Stimulated activated CD8-positive, alpha-beta memory T cell treated with anti-CD3 and anti-CD28 coated beads, Interleukin-4, amount 100 ng/mL, for 1 hour (primary cell): ENCODE measurements at places on chromosomes 13 and 19.

GRCh38 chr13:109412283-109412901 is 374.0 kb downstream of the IRS2 start:
- DNase-seq, result no peak

DNA sequence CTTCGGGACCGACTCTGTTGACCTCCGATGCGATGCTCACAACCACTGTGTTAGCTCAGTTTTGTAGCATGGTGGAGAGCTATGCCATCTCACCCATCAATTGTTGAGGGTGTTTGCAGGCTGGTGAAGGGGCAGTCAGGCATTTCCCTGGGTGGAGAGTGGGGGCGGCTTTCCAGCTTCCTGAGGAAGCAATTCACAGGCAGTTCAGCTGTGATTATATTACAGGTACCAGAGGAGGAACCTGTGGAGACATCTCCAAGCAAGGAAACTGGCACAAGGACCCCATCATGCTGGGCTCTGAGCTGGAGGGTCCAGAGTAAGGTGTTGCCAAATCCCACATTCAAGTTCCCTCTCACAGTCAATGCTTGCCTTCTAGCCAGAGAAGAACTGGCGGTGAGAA is 166.0 kb upstream of the ZNF536 start:
- DNase-seq, result no peak

- no peak for DNase-seq
Measured at GRCh38 chr19:12641456-12641855, 25.1 kb downstream of the MAN2B1 start.

DNA sequence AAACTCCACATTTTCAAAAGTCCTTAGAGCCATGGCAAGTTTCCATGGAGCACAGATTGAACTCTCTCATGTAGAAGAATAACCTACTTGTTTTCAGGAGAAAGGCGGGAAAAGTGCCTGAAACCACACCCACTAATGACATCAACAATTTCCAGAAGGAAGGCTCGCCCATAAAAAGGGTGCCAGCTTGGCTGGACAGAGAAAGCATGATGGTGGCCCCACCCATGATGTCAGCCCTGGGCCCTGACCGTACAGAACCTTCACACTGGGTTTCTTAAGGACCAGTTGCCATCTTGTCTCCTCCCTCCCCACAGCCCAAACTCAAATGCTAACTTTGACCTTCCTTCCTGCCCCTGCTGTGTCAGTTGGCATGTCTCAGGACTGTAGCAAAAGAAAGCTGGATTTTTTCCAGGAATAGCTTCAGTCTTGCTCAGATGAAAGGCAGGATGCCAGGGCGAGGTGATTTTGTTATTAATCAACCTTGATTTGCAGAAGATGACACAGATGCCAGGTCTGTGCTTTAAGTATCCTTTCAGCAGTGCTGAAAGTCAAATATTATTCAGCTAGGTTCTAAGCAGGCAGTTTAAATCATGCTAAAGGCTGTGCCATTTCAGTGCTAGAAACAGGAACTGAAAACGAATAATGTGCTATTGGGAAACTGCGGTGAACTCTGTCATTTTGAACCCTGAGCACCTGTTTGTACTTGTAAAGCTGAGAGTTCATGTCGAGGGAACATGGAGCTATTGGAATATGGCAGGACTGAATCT is 89.5 kb upstream of the RFC3 start:
- no peak for DNase-seq

DNA sequence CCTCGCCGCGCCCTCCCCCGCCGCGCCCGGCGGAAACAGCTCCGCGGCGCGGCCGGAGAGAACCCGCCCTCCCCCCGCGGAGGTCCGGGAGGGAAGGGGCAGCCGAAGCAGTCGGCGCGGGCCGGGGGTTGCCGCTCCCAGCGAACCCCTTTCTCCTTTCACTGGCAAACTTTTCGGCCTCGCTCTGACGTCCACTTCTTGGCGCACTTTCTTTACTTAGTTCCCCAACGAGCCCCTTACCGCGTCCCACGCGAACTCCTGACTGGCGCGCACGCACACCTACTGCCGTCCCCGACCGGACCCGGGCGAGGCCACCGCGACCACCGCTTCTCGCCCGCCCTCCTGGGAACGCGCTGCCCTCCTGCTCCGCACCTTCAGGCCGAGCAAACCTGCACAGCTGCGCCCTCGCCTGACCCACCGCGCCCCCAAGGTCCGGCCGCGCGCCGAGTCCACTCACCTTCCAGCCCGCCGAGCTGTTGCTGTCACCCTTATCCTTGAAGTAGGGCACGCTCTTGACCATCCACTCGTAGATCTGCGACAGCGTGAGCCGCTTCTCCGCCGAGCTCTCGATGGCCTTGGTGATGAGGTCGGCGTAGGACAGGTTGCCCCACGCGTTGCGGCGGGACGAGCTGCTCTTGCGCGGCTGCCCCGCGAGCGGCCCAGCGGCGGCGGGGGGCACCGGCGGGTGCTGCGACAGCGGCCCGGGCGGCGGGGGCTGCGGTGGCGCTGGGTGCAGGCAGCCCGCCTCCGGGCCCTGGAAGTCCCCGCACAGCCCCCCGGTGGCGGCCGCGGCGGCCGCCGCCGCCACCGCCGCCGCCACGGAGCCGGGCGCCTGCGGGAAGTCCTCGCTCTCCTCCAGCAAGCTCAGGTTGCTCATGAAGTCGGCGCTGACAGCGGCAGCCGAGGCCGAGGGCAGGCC is 1.1 kb downstream of the FOXO1 start:
- DNase-seq, result peak; percentile 14

GRCh38 chr13:82713687-82714405 is 1168.4 kb downstream of the SLITRK1 start:
- DNase-seq, result no peak

GRCh38 chr19:13208672-13209483 is 58.7 kb downstream of the IER2 start:
- DNase-seq, result no peak

DNA sequence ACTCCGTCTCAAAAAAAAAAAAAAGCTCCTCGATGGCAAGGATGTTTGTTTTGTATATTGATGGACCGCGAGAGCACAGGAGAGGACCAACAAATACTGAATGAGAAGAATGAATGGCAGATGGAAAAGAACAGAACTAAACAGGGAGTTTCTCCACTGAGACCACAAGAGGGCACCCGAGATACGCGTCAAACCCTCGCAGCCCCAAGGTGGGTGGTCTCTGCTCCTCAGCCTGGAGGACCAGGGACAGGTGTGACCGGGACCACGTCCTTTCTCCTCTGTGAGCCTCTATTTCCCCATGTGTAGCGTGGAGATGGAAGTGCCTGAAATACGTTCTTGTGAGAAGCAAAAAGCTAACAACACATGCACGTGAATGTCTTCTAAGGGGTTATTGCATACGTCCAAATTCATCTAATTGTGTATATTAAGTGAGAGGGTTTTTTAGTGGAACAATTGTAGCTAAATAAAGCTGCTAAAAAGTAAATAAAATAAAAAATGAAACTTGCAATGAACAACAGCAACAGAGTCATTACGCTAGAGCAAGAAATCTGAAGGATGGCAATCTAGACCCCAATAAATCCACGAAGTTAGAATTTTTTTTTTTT is 8.3 kb upstream of the CDC42EP5 start:
- DNase-seq, result no peak

DNA sequence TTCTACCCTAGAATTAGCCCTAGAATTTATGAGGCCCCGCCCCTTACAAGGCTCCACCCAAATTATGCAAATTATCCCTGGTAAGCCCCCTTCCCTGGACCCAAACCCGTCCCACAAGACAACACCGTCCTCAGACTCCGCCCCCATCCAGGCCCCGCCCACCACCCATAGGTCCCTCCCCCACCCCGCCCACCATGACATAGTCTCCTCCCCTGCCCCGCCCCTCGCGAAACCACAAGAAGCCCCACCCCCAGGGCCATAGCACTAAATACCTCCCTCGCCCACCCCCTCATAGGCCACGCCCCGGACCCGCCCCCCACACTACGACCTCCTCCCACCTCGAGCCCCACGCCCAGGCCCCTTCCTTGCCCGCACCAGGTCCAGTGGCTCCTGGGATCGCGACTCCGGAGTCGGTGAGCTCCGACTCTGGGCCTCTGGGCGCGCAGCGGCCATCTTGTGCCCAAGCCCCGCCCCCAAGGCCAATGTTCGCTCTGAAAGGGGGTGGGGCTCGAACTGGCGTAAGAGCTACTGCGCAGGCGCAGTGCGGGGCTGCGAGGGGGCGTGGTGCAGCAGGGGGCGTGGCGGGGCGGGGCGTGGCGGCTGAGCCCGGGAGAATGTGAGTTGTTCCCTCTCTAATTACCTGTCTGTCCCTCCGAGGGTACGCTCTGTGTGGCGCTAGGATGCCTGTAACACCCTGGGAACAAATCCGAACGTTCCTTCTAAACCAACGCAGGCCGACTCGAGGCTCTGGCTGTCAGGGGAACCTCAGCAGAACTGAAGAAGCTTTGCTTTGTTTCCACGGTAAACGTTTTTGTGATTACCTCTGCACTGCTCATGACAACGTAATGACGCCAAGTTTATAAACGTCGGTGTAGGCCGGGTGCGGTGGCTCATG is at the start of gene ZNF784:
Gene ZNF784, minus strand, starts transcription at position 458 of the 895 bp plus-strand sequence. Its CDS starts 5 bp downstream, at position 453.
- DNase-seq, result peak; percentile 91

DNA sequence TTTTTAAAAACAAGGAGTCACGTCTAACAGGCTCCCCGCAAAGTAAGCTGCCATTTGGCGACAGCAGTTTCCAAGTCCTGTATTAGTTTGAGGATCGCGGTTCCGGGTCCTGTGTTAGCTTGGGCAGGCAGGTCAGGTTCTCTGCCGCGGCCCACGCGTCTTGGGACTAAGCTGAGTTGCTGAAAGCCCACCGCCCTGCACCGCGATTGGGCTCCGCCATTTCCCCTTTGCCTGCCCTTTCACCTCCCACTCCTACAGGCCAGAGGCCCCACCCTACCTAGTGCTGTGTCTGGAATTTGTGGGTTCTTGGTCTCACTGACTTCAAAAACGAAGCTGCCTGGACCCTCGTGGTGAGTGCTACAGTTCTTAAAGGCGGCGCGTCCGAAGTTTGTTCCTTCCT is 6.8 kb downstream of the PARP4 start:
- no peak for DNase-seq

- DNase-seq, result no peak
Measured at GRCh38 chr19:1533510-1534150, 9.8 kb downstream of the PLK5 start.

GRCh38 chr13:49627831-49628652 is at the start of gene ARL11:
Gene ARL11, plus strand, starts transcription at chr13:49628507. Its CDS starts 1,941 bp downstream, at chr13:49630448.
- no peak for DNase-seq
